Effector memory CD4-positive, alpha-beta T cell (primary cell): ENCODE measurements at places on chromosomes 11 and 22.

DNA sequence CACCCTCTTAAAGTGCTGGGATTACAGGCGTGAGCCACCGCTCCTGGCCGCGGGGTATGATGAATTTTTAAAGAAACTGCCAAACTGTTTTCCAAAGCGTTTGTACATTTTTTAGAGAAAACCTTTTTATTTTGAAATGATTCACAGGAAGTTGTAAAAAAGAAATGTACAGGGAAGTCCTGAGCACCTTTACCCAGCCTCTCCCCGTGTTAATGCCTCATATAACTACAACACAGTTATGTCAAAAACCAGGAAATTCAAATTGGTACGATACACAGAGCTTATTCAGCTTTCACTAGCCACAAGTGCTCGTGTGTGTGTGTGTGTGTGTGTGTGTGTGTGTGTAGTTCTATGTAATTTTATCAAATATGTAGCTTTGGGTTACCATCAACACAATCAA is 7.0 kb upstream of the FAM118A start:
- no peak for DNase-seq

GRCh38 chr11:46604796-46605195 is 11.0 kb upstream of the AMBRA1 start:
- DNase-seq = no peak

DNA sequence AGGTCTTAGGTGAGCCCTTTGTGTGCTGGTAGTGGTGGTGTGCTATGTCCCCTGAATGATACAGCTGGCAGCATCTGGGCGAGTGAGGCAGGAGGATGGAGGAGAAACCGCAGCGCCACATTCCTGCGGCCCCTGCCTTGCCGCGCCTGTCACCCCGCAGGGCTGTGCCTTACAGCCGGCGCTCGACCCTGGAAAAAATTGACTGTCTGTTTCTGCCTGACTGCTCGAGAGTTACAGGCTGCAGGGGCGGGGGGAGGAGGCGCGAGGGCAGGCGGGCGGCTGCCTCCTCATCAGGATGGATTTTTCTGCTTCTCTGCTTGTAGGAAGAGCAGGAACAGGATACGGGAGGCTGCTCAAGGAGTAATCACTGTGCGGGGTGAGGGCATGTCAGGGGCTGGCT is 443.4 kb downstream of the MIAT start:
- DNase-seq = no peak

- DNase-seq = no peak
Measured at GRCh38 chr11:6844356-6844755, 1.1 kb upstream of the OR10A5 start.

DNA sequence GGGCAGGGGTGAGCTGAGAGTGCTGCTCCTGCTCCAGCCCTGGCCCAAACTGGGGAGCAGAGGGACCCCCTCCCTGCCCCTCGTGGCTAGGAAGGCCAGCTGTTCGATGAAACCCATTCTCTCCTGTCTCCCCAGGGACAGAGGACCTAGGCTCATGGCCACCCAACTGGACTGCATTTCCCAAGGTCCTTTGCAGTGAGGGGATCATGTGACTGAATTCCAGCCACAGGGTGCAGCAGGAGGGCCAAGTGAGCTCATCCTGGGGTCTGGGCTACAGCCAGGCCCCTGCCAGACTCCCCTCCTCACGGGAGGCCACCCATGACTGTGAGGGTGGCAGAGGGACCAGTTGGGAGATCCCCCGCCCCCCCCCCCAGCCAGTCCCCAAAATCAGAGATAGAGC is 777.6 kb downstream of the TBC1D22A start:
- DNase-seq = no peak

DNA sequence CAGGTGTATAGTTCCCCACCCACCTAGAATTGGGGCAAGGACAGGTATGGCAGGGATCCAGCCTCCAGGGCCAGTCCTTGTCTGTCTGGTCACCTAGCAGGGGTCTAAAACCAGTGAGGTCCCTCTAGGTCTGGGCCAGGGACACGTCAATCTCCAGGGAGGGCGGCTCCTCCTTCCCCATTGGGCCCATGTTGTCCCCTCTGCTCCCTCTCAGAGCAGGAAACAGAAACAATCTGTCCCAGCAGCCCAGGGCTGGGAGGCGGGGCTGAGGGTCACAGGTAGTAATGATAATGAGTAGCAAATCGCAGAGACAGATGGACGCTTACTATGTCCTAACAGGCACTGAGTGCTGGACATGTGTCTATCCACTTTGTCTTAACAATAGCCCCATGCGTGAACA is 22.8 kb upstream of the SYT7 start:
- DNase-seq = no peak

GRCh38 chr11:78039391-78039918 is 16.4 kb upstream of the KCTD14 start:
- DNase-seq = no peak

DNA sequence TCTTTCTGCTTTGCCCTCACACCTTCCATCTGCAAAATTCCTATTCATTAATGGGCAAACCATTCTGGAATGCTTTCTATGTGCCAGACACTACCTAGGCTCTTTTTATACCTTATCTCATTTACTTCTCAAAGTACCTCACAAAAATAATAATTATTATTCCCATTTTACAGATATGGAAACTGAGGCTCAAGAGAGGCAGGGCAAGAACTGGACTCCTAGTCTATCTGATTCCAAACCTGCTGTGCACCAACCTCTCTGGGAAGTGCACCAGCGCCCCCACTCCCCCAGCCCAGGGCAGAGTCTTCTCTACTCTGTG is 826 bp upstream of the DGAT2 start:
- no peak for DNase-seq

- DNase-seq = no peak
Measured at GRCh38 chr11:112348480-112349029, 87.9 kb upstream of the PLET1 start.
